ELF-1 (cell line): ENCODE measurements at places on chromosomes 5 and 9.

DNA sequence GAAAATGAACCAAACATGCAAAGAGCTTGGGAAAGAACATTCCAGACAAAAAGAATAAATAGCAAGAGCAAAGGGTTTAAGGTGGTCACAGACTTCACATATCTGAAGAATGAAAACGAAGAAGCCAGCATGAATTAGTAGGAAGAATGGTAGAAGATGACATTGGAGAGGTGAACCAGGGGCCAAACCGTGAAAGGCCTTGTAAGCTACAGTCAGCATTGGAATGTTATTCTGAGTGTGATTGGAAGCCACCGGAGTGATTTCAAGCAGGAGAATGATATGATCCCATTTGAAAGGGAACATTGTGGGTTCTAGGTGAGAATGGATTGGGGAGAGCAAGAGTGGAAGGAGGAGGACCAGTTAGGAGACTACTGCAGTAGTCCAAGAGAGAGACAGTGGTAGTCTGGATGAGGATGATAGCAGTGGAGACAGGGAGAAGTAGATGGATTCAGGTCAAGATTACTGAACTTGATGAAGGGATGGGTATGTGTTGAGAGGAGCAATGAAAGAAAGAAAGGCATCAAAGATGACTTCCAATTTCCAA lies 6.9 kb upstream of the PFDN1 start:
- DNase-seq, result no peak

DNA sequence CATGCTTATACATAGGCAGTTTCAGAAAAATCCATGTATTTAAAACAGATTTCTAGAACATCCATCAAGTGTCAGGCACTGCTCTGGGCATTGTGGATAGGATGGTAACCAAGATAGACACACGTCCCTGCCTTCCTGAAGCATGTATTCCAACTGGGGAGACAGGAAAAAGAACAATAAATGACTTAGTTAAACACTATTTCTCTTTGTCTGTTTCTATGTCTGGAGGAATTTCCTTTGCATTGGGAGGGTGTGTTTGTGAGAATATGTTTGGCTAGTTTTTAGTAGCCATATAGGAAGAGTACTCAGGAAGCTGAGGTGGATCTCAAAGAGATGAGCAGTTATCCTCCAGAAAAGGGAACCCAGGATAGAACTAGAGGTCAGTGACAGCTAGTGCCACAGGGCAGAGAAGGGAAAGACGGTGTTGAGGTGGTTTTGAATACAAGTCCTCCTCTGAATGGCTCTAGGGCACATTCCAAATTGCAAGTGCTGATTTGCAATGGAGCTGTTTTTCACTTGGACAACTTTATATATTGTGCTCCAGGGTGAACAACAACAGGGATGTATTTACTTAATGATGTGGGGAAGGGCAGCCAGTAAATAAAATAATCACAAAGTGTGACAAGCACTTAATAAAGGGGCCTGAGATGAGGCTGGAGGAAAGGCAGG lies 144.7 kb upstream of the SHB start:
- DNase-seq, result peak; percentile 69

- no peak for DNase-seq
Observed at GRCh38 chr5:62152394-62153087, 153.5 kb upstream of the KIF2A start.

DNA sequence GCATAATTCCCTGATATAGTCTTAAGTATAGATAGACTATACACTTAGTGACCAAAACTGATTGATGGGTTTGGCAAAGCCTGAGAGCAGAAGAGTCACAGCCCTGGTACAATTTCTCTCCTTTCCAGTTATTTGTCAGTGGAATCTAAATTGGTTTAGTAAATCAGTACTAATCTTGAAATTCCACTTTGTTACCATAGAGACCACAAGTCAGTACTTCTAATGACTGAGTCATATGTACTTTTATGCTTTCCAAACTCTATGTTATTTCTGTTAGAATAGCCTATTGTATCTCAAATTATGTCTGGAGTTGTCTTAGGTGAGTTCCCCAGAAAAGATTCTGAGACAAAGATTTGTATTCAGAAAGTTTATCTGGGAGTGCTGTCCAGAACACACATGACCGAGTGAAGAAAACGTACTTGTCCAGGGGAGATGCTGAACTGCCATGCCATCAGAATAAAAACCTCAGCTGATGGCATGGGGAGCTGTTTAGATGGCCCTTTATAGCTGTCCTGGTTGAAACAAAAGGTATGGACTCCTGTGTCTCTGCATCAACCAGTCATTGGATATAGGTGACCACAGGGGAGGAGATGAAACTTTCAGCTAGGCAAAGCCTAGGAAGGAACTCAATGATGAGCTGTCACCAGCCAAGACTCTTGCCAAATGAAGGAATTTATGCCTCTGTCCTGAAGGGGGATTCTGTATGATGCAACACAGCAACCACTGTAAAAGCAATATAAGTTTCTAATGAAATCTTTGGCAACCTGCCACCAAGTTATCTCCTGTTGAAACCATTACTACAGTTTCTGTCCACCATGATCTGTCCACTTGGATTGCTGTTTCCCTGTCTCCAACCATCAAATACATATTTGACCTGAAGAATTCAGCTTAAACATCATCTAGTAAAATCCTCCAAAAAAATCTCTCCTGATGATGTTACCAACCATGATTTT lies 18.0 kb upstream of the SMC2 start:
- DNase-seq, result no peak

- no peak for DNase-seq
Observed at GRCh38 chr5:67903656-67904055, 311.9 kb upstream of the PIK3R1 start.

GRCh38 chr9:84045481-84046097 lies 65.0 kb downstream of the RMI1 start:
- peak; percentile 27 for DNase-seq

- DNase-seq, result no peak
Observed at GRCh38 chr5:10681731-10682679, 79.0 kb downstream of the DAP start.

- DNase-seq, result no peak
Observed at GRCh38 chr5:143826951-143827444, 15.0 kb downstream of the HMHB1 start.

GRCh38 chr5:149475777-149476176 lies 75.5 kb downstream of the CSNK1A1 start:
- no peak for DNase-seq

DNA sequence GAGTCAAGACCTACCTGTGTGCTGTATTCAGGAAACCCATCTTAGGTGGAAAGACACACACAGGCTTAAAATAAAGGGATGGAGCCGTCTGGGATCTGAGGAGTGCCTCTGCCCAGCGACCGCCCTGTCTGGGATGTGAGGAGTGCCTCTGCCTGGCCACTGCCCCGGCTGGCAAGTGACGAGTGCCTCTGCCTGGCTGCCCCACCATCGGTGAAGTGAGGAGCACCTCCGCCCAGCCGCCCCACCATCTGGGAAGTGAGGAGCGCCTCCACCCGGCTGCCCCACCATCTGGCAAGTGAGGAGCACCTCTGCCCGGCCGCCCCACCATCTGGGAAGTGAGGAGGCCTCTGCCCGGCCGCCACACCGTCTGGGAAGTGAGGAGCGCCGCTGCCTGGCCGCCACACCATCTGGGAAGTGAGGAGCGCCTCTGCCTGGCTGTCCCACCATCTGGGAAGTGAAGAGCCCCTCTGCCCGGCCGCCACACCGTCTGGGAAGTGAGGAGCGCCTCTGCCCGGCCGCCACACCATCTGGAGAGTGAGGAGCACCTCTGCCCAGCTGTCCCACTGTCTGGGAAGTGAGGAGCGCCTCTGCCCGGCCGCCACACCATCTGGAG lies 33.7 kb downstream of the SAXO1 start:
- DNase-seq, result no peak

DNA sequence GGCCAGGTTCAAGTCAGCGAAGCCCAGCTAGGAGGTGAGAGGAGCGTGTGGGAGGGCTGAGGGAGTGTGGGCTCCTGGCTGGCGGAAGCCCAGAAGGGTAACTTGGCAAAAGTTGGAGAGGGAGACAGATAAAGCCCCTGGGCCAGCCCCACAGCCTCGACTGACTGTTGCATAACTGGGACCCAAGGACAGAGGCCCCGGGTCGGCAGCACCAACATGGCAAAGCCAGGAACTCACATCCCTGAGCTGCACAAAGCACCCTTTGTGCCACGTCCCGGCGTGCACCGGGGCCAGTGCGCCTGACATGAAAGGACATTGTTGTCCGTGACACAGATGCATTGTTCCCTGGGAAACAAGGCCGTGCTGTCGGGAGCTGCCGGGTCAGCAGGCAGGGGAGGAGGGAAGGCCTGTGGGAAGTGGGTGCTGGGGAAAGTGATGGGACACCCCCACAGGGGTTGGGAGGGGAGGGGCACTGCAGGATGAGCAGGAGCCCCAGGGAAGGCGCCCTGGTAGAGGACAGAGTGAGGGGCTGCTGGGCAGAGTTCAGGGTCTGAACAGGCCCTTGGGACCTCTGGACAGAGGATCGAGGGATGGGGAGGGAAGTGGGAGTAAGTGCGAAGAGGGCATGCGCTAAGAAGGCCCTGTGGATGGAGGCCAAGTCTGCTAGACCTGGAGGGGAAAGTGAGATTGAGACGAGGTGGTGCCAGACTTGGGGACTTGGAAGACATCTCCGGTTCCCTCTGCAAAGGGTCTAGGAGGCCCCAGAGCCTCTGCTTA lies 13.0 kb upstream of the DPM2 start:
- DNase-seq, result no peak

- DNase-seq, result no peak
Observed at GRCh38 chr9:129462360-129462759, 158.5 kb downstream of the C9orf50 start.

DNA sequence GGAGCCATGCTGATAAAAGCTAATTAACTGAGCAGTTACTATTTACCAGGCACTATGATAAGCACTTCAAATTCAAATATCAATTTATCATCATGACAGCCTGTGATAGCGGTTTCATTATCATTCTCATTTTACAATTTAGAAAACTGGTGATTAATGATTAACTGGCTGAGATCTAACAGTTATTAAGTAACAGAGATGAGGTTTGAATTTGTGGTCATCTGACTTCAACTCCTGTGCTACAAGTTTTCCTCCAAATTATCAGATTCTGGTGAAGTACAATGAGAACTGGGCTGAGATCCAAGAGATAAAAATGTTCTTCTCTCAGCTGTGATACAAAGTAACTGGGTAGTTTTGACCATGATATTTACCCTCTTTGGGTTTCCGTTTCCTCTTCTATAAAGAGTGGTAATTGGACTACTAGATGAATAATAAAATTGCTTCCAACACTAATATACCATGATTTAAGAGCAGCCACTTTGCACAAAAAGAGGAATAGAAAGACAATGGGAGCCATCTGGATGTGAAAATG lies 74.5 kb upstream of the CCNG1 start:
- no peak for DNase-seq

GRCh38 chr9:108213511-108213910 lies 642.3 kb downstream of the ACTL7B start:
- DNase-seq, result no peak

- DNase-seq, result no peak
Observed at GRCh38 chr5:168886157-168886556, 307.0 kb upstream of the PANK3 start.

GRCh38 chr5:133751846-133752245 lies 139.5 kb upstream of the FSTL4 start:
- DNase-seq, result no peak

DNA sequence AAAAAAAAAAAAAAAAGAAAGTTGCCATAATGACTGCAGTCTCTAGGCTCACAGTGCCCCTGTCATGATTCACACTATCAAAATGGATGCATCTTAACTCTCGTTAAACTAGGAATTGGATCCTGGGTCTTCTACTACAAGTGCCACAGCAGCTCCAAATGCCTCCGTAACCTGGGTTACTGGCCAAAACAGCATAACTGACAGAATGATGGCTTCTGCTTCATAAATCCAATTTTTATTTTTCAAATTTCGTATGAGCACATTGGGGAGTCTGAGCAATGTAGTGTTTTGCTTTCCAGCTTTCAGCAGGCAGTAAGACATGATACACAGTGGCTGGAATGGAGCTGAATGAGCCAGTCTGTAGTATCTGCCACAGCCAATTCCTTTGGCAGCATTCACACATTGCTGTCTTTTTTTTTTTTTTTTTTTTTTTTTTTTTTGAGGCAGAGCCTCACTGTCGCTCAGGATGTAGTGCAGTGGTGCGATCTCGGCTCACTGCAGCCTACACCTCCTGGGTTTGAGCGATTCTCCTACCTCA lies 36.0 kb upstream of the NPM1 start:
- no peak for DNase-seq

DNA sequence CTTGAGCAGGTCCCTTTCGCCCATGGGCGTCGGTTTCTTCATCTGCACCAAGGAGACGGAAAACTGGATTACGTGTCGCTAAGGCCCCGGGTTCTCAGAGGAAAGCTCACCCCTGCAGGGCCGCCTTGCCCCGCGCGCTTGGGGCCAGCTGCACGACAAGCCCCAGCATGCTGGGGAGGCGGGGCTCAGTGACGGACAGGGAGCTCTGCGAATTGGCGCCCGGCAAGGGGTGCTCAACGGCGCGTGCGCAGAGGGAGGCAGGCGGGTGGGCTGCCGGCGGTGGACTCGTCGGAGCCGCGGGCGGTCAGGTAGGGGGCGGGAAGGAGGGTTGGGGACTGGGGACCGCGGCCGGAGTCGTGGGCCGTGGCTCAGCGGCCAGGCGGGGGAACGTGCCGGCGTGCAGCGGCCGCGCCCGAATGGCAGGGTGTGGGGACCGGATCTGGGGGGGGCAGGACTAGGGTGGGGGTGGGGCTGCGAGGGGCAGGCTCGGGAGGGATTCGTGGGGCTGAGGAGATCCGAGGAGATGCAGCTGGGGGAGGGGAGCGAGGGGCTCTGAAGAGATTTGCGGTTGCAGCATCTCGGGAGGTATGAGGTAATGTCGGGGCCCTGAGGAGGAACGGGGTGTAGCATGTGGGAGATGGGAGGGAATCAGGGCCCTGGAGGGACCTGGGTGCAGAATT lies at the start of gene TRIM32:
TRIM32 (plus strand) TSS at position 232 of the 680 bp plus-strand sequence. CDS start 10,438 bp downstream, outside the sequence.
- DNase-seq, result peak; percentile 95

DNA sequence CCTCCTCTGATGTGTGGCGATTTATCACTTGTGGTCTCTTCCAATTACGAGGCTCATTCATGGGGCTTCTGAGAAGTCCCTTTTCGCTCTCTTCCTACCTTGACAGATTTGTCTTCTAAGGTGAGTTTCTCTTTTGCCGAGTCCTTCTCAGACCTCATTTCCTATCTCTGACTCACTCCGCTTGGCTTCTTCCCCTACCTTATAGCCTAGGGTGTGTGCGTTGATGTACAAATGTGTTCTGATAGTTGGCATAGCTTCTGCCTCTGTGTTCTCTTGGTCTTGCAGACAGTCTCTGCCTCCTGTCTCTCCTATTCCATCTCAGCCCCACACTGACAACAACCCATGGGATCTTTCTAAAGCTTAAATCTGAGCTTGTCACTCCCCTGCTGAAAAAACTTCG lies 56.9 kb upstream of the SHB start:
- DNase-seq, result no peak

GRCh38 chr5:95317085-95317484 lies 32.2 kb upstream of the MCTP1 start:
- peak; percentile 20 for DNase-seq
